Inflammatory macrophage (primary cell): ENCODE measurements at places on chromosomes 2 and 18.

- no peak for DNase-seq
Measured at GRCh38 chr18:62337336-62337735, 12.2 kb downstream of the TNFRSF11A start.

DNA sequence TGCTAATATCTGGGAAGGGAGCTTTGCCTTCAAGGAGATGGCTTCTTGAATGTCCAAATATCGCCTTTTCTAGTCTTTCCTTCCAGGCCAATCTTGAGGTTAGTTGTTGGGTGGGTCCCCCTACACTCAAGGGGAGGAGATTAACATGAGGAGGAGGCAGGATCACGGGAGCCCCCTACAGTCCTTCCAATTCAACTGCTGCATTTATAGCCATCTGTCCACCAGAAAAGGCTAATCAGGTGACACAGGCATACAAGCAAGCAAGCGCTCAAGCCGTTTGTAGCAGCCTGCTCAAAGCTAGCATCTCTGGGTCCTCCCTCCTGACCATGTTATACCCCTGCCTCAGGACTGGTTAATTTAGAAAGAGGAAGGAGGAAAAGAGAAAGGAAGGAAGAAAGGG is 87.6 kb downstream of the MRPS9 start:
- DNase-seq = no peak

GRCh38 chr2:199982126-199982843 is 26.9 kb downstream of the MAIP1 start:
- DNase-seq = no peak

DNA sequence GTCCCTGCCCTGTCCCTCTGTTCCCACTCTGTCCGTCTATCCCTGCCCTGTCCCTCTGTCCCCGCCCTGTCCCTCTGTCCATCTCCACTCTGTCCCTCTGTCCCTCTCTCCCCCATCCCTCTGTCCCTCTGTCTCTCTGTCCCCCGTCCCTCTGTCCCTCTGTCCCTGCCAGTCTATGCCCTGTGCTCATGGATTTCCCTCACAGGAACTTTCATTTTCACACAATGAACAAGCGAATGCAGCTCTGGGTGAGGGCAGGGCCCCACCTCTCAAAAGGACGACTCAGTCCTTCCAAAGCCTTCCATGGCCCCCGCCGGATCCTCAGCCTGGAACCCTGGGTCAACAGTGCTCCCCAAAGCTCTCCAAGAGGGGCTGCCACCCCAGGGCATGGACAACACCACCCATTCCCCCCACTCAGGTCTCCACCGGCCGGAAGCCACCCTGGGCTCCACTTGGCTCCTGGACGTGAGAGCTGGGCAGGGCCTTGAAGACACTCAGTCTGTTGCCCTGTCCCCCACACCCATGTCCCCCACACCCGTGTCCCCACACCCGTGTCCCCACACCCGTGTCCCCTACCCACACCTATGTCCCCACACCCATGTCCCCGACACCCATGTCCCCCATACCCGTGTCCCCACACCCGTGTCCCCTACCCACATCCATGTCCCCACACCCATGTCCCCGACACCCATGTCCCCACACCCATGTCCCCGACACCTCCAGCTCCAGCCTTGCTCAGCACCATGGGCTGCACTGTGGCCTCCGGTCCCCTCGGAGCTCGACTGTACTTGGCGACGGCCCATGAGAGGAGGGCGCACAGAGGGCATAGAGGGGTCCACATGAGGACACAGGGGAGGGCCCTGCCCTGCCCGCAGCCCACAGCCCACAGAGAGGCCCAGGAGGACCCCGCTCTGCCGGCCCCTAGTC is 156.0 kb downstream of the PXDN start:
- no peak for DNase-seq

DNA sequence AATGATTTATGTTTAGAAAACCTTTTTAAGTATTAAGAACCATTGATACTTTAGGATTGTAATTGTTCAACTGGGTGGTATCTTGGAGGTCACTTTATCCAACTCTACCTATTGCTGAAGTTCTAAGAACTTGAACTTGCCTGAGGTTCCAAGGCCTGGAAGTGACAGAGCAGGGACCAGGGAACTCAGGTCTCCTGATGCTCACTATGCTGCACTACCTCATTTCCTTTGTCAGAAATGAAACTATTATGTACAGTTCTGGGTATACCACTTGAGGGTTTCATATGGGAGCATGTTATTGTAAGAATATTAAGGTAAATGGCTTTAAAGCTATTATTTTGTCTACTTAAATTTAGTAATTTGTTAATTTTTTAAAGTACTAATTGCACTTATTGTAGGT is 3.0 kb downstream of the MBD5 start:
- no peak for DNase-seq

DNA sequence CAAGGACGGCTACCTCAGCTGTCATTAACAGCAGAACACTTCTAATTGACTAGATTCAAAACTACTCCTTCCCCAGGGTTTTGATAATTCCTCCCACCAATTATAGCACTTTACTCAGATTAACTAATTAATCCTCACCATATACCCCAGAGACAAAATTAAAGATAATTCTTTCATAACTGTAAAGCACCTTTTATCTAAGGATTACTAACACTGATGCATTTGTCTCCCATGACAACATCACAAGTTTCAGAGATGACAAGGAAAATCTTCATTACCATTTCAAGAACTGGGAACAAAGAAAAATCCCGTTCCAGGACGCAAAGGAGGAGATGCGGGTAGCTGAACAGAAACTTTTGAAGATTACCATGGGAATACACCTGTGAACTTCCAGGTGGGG is 129.4 kb upstream of the ITGA6 start:
- no peak for DNase-seq

DNA sequence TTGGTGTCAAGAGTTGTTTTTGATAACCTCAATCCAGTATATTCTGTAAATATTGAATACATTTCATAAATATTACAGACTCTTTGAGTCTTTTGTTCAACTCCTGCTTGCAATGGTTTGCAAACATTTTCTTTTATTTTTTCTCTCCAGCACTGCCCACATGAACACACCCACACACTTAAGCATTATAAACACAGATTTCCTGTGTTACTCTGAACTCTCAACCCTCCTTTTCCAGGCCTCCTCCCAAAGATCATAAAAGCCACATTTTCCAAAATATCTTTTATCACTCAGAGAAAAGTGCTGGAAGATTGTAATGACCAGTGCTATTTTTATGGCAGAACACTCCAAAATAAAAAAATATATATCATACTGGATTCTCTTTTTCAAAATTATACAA is 20.5 kb downstream of the ARHGAP25 start:
- no peak for DNase-seq

DNA sequence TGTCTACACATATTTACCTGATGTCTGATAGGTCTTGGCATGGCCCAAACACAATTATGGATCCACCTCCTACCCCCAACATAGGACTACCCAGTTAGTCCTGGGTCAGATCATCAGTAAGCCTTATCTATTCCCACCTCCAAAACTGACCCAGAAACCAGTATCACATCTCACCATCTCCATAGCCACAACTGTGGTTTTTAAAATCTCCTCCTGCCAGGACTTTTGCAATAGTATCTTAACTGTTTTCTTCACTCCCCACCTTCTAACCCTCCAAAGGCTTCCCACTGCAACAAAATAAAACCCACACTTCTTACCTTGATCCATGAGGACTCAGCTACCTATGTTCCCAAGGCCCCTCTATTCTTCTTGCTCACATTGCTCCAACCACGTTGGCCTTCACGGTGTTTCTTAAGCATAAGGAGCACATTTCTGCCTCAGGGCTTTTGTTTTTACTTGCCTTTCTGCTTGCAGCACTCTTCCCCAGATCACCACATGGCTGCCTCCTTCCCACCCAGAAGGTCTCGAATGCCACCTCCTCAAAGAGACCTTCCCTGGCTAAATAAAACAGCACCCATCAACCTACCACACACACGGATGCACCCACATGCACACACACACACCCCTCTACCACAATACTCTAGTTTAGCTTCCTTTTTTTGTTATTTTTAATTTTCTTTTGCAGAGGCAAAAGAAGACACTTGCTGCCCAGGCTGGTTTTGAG is 125.9 kb upstream of the SLC1A4 start:
- DNase-seq = peak; percentile 60

GRCh38 chr2:51379997-51380396 is 348.1 kb upstream of the NRXN1 start:
- no peak for DNase-seq

- DNase-seq = no peak
Measured at GRCh38 chr2:168432565-168433186, 23.4 kb upstream of the CERS6 start.

DNA sequence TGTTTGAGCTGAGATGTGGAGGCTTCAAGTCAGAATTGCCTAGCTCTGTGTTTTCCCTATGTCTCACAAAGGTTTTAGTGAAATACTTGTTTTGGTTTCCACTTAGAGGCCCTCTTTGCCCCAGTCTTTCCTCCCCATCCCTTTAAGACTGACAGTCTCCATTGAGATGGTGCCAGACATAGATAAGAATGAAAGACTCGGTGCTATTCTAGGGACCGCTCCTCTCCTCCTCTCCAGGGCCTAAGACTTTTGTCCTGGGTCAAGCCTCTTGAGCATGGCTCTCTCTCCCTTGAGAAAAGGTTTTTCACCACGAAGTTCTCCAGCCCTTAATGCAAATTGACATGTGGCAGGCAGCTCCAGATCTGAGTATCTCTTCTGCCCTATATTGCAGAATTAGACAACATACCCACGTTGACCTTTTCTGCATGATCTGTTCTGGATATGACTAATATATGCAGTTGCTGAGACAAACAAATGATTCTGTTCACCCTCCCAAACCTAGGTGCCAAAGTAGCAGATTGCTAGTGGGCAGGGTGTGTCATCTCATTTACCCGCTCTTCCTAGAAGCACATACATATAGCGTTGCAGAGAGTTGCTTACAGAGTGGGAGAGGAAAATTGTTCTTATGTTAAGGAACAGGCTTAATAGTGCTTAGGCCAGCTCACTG is 47.5 kb upstream of the ACSL3 start:
- DNase-seq = peak; percentile 22

DNA sequence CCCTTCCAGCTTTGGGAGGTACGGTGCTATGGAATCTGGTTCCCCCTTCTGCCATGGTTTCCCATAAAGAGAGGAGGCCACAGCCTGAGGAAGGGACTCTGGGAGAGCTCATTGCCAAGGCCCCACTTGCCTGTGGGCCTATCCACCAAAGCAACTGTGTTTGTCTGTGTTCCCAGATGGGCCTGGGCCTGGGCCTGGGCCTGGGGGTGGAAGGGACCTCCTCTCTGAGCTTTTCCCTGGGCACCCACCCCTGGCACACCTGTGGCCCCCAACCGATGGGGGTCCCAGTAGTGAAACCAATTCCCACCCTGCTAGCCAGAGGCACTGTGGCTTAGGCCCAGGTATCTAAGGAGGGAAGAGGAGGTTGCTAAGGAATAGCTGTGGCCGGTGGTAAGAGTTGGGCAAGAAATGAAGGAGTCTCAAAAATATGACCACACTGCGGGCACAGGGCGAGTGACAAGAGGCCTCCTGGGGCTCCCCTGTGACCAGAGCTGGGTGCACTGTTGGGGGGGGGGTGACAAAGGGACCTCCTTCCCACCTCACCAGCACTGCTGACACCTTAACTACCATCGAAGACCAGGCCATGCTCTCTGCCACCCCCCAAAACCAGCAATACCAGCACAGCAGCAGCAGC is 4.9 kb upstream of the DUSP2 start:
- no peak for DNase-seq

GRCh38 chr2:96115631-96116423 is 544 bp downstream of the ADRA2B start:
- no peak for DNase-seq

DNA sequence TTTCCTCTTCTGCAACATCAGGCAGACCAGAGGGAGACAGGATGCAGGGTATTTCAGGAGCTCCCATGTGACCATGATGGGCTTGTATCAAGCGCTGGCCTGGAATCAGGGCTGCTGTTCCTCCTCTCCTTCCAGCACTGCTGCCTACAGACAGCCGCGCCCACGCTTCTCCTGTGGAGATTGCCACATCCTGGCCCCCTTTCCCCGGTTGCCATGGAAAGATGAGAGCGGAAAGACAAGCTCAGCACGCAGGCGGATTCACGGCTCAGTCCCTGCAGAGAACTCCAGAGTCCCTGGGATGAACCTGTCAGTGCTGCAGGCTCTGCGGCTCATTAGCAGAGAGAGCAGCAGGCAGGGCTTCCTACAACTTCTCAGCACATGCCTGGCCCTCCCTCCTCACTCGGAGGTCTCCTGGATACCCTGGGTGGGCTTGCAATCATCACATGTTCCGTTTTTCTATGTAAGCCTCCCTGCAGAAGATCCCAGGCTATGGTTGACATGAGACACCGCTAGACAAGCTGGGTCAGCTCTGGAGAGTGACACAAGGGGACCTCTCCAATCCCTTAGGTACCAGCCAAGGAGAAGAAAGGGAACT is 497.8 kb upstream of the MYT1L start:
- DNase-seq = no peak

DNA sequence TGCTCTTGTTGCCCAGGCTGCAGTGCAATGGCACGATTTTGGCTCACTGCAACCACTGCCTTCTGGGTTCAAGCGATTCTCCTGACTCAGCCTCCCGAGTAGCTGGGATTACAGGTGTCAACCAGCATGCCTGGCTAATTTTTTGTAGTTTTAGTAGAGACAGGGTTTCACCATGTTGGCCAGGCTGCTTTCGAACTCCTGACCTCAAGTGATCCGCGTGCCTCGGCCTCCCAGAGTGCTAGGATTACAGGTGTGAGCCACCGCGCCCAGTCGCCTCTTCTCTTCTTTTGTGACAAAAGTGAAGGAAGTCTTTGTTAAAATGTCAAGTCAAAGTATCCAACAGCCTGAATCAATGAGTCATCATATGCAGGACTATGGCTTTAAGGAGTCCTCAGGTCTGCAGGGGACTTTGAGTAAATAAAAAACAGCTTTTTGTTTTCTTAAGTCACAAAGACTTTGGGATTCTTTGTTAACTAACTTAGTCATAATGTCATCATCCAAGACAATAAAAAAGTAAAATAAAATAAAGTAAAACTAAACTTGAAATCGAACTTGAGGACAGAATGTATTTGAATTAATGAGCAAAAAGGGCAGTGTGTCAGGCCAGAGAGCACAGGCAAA is 1153.2 kb downstream of the SUCLG1 start:
- DNase-seq = no peak

GRCh38 chr2:118223992-118224894 is 136.0 kb downstream of the INSIG2 start:
- peak; percentile 40 for DNase-seq
